ENCODE measurements at places on chromosomes 3 and 15.
A peak's percentile ranks its signal among the peaks of the same experiment; 100 is the strongest.

DNA sequence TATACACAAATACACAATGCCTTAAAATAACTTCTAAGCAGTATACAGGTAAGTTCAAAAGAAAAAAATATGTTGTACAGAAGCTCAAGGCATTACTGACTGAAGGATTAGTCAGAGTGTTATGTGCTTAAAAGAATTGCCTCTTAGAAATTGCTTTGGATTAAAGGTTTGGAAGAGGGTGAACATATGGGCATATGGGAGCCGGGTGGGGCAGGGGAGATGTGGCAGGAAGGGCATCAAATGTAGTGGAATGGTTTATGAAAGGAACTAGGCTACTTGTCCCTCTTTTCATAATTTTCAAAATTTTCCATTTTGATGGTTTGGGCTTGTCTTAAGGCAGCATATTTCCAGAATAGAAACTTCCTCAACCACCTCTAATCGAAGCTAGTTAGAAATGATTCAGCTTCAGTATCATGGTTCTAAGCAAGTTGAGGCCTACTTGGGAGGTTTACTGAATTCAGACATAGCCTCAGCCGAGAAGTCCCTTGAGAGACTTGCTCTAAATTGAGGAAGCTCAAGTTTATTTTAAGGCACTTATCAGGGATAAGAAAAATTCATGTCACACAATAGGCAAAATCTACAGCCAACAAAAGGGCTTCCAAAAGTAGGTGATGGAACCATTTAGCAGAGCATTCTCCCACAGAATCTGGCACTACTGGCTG, 10.1 kb upstream of the GOLGB1 start:
- DNase-seq, result no peak

DNA sequence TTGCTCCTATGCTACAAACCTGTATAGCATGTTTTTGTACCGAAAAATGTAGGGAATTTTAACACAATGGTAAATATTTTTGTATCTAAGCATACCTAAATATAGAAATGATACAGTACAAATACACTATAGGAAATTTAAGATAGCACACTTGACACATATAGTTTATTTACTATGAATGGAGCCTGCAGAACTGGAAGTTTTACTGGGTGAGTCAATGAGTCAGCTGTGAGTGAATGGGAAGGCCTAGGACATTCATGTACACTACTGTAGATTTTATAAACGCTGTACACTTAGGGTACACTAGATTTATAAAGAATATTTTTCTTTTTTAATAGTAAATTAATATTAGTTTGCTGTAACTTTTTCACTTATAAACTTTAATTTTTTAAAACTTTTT, 707.7 kb upstream of the EPHA6 start:
- DNase-seq, result no peak

GRCh38 chr3:45992821-45993221, 2.8 kb downstream of the FYCO1 start:
- DNase-seq, result no peak

DNA sequence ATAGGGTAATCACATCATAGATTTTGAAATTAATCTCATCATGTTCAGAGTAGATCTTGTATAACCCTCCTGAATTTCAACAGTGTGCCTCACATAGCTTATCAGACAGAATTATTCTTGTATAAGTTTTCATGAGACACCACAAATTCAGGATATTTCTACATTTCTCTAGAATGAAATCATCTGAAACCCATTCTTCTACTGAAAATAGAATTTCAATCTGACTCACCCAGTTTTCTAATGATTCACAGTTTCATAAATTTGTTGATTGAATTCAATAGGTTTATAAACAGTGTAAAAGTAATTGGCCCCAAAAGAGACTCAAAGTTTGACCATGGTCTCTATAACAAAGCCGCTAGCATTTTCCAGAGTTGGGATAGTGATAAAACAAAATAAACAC, 1082.6 kb upstream of the EPHA6 start:
- DNase-seq, result no peak

DNA sequence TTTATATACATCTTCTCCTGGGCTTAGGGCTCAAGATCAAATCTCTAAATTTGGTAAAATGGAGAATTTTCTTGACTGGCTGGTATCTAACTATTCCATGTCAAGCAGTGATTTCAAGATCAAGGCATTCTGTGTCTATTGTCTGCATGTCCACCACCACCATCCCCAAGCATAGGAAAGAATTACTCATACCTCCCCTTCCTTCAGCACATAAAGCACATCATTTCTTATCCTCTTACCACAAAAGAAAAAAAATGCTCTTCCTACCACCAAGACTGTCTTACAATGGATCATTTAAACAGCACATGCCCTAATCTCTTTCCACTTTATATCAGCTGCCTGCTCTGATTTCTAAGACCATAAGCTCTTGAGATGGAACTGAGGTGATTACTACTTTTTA, 470.5 kb upstream of the THBS1 start:
- no peak for DNase-seq

GRCh38 chr3:117633207-117633606, 923.6 kb downstream of the TUSC7 start:
- DNase-seq, result no peak

DNA sequence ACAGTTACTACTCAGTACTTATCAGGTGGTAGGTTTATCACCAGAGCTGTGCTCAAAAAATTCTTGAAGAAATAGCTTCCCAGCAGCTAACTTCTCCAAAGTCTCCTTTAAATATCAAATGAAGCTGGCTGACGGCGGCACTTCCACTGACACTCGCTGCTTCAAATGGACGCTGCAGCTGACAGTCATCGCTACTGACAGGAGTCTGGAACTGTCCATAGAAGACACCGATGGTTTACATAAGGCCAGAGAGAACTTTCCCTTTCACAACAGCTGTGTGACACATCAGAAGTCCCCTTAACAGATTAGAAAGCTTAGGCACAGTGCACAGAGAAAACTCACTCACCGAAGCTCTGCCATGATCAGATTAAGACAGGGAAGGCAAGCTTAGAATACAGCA, 270.2 kb downstream of the SHOX2 start:
- DNase-seq, result no peak

DNA sequence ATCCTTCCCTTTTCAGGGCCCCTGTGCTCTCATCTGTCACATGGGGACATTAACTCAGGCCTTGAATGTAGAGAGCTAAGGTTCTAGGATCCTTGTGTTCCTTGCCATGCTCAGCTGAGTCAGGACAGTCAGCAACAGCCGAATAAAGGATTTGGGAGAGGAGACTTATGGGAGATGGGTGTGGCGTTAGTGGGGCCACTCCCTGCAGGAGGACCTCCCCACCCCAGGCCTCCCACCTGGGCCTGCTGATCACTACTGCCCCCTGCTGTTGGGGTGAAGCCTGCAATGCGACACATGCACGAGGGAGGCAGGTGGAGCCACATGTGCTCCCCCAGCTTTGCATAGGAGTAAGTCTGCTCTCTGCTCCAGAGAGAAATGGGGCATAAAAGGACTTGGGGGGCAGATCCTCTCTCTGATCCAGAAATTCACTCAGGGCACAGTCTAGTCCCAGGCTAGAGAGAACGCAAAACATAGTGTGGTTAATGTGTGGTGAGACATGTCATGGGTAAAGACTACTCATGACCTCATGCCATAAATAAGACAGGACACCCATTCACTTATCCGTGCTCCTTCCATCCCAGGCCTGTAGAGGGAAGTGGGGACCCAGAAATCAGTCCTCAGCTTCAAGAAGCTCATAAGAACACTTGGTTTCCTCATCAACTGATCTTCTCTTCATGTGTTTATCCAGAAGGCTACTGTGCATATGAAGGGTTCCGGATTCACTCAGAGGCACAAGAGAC, 19.4 kb downstream of the RBP1 start:
- DNase-seq, result no peak

GRCh38 chr15:66570327-66570726, 4.5 kb upstream of the LCTL start:
- no peak for DNase-seq

GRCh38 chr15:94324117-94324826, 92.9 kb downstream of the MCTP2 start:
- DNase-seq, result no peak

DNA sequence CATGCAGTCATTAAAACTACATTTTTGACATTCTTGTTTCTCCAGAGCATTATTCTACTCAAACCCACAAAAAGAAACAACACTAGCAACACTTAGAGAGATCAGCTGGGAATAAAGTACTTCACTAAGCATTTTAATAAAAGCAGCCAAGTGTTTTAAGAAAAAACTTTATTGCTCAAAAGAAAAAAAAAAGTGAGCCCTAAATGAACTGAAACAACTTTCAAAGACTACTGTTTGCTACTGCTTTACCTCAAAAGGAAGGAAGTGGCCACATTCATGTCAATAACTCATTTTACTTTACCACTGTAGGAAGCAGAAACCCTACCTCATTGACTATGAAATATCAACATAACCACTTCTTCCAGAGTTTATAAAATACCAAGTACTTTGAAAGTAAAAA, 91.3 kb downstream of the UACA start:
- DNase-seq, result no peak

DNA sequence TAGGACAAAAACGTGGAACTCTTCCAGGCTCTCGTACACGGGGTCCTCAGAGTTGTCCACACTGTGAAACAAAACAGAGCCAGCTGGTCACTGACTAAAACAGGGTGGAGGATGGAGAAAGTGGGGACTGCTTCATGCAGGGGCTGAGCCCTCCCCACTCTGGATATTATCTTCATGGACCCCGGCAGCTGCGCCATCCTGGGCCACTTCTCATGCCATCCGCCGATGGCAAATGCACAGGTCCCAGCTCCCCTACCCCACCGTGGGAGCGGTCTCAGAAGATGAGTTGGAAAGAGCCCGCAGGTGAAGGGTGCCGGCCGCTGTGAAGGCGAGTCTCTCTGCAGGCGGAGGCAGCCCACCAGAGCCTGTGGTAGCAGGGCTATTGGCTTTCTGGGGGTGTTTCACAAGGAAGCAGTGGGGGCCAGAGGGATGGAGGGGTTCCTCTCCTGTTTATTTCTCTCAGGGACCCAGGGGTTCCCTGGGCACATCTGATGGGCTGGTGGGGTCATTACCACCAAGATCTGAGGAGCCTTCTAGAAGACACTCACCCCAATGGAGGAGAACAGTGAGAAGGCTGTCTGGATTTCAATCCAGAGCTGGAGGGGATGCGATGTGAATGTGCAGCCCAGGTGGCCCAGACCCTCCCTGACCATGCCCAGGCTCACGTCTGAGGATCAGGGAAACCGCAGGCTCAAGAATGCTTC, 177.3 kb downstream of the KLF13 start:
- no peak for DNase-seq

DNA sequence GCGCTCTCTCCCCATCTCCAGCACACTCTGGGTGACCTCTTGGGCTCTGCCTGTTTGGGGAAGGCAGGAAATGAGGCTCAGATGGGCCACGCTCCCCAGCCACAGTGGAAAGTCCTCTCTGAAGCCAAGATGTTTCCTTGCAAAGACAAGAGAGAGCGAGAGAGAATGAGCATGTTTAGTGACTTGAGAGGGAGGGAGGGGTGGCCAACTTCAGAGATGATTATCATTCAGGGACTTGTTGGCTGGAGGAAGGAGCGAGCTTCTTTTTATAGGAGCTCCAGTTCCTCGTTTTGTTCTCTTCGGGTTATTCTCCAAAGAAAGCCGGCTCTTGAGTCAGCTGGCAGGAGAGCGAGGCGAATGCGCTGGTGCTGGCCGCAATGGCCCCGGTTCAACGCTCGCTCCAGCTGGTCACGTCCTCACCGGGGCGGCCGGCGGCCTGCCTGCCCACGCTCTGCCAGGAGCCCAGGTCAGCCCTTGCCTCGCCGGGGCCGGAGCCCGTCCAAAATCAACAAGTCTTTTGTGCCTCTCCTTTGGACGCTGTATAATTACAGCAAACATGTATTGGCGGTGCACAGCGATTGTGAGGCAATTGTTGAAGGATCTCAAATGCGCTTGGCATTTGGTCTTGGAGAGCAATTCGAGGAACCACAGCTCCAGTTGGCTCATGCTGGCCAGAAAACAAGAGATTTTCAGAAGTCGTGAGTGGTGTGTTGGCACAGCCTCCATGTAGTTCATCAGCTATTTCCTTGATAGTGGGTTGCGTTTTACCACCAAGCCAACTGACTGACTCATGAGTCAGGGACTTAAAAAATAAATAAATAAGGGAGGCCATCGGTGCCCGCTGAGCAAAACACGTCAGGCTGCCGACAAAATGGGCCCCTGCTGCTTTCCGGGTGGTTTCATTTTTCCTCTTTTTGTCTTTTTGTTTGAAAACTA, 288.6 kb downstream of the UACA start:
- peak; percentile 65 for DNase-seq

GRCh38 chr15:69236505-69236904, 62.2 kb upstream of the PAQR5 start:
- DNase-seq, result peak; percentile 44

GRCh38 chr3:196350067-196350466, 11.9 kb upstream of the TM4SF19 start:
- DNase-seq, result no peak

- DNase-seq, result no peak
Measured at GRCh38 chr3:31213869-31214486, 318.7 kb upstream of the STT3B start.

- no peak for DNase-seq
Measured at GRCh38 chr3:29429055-29429679, 148.3 kb downstream of the RBMS3 start.

DNA sequence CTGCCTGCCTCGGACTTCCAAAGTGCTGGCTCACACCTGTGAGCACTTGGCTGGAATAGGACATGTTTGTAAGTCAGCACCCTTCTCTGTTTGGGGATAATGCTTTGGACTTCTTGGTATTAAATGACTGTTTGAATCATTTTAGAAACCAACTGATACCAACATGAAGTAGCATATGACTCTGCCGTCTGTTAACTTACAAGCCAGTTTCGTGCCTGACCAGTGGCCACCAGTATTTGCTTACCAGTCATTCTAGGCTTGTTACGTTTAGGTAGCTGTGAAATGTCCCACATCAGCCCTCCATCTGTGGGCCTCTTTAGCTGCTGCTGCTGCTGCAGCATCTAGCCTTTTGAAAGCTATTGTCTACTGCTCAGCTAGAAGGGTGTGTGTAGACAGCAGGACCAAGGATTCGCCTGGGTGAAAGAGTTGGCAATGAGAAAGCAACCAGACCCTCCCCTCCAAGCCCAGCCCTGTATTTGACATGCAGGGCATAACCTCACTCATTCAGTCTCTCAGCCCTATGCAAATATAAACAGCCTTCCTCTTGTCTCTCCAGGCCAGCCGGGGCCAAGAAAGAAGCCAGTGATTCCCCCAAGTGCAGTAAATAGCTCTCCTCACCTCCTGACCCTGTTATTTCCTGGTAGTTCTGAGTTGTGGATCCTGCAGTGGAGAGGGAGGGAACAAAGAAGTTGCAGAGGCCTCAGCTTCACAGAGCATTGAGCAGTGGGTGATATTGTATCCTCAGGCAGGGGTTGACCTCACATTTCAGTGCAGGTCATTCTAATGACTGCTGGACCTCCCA, 51.0 kb downstream of the NKIRAS1 start:
- no peak for DNase-seq

- DNase-seq, result no peak
Measured at GRCh38 chr15:23628612-23629233, 18.9 kb downstream of the MAGEL2 start.

- DNase-seq, result no peak
Measured at GRCh38 chr15:77986891-77987764, 90.4 kb downstream of the TBC1D2B start.

DNA sequence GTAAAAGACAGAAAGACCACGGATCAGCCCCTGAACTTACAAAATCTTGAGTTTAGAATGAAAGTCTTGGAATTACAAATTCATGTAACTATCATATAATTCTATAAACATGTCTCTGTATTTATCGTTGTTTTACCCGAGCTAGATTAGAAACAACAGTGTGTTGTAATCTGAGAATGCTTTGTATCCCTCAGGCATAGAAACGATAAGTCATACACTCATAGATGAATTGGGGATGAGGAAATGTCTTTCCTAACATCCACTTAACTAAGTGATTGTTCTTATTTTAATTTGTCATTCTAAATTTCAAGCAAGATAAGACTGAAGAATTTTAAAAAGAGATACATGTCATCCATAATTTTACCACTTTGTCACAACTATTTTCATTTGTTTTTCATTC, 165.3 kb downstream of the RYR3 start:
- DNase-seq, result no peak
